HS-27A (cell line): ENCODE measurements at places on chromosomes 5 and 9.
A peak's percentile ranks its signal among the peaks of the same experiment; 100 is the strongest.

- DNase-seq = peak; percentile 12
Observed at GRCh38 chr5:129996896-129997295, 92.6 kb downstream of the CHSY3 start.

DNA sequence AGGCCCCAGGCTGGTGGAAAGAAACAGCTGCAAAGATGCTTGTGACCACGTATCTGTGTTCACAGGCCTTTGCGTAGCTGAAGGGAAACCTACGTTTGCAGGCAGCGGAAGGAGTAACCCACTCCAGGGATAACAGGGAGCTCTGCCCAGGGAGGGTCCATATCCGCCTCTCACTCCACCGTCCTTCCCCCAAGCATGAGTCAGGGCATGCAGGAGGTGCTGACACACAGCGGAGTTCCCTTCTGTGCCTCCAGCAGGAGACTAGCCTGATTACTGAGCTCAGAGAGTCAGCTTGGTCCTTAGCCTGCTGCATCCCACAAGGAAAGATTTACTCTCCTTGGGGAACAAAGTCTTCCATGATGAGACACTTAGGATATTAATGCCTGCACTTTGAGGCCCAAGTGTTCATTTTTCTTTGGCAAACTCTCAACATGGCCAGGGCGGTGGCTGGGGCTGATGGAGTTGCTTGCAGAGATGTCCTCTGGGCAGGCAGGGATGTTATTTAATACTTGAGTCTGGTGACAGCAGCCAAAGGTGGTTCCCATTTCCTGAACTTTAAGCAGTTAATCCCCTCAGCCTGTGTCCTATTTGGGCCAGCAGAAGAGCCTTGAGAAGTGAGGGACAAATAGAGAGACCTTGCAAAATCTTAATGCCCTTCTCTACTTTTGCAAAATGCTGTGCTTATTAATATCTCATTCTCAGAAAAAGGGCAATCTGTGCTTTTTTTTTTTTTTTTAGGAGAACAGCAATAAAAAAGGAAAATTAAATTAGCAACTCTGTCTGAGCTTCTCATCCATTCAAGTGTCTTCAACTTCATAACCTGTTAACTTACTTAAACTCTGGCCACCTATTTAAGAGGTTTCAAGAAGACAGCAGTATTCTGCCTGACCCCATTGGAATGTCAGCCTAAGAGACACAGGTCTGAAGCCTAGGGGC lies 222.1 kb downstream of the HSPA4 start:
- no peak for DNase-seq

DNA sequence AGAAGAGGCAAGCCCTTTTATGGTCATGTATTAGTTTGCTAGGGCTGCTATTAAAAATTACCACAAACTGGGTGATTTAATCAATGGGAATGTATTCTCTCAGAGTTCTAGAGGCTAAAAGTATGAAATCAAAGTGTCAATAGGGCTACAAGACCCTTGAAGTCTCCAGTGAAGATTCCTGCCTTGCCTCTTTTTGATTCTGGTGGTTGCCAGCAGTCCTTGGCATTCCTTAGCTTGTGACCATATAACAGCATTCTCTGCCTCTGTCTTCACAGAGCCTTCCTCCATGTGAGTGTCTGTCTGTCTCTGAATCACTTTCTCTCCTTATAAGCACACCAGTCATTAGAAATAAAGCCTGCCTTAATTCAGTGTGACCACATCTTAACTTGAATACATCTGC lies 282.7 kb downstream of the KCNN2 start:
- no peak for DNase-seq

DNA sequence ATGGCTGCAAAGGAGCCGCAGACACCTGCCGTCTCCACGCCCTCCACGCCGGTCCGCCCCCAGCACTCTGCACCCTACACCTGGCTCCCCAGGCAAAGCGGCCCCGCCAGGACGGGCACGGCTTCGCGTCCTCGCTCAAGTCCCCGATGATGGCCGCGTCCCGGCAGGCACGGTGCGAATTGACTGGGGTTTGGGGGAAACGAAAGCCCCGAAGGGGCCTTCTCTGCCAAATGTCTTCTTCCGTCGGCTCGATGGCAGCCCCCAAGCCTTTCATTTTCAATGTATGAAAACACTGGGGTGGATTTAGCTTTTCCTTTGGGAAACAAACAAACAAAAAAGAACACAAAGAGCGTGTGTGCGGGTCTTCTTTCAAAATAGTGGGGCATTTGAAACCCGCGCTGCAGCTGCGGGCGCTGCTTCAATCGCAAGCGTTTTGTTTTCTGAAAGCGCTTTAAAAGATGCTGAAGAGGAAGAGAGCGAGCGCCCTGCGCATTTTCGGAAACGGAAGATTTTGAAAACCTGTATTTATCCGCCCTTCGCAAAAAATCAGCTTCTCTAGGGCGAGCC lies 160.0 kb downstream of the RMI1 start:
- DNase-seq = no peak

- no peak for DNase-seq
Observed at GRCh38 chr5:79488058-79488457, 25.9 kb downstream of the HOMER1 start.
